ENCODE measurements at places on chromosomes 2 and 18. TPM values are rescaled to one million over a fixed set of nuclear protein-coding genes. Genes with fewer than 3 reads are reported as not detected.

FOXI3 gene
- 0.06 TPM for total RNA-seq

IL36G gene
- total RNA-seq = not detected

MC5R gene
- 0.47 TPM for total RNA-seq

PTCD3 gene
- total RNA-seq = 218 TPM

HMSD gene
- 0.18 TPM for total RNA-seq

GALR1 gene
- 0.12 TPM for total RNA-seq

USP37 gene
- total RNA-seq = 19.6 TPM

ERICH2 gene
- not detected for total RNA-seq

Data from metanephros (tissue), 2 donors.